A549 treated with dexamethasone at 1 μM for 4 hours (cell line): ENCODE measurements at places on chromosomes 2 and 18. TPM values are rescaled to one million over a fixed set of nuclear protein-coding genes. Genes with fewer than 3 reads are reported as not detected.

The CAVIN2 gene
- 52.2 to 76.9 TPM (median 69.5 TPM) in 5 replicates for total RNA-seq

The CPO gene
- 0.11 to 0.16 TPM in 2 of 5 replicates, not detected in the others for total RNA-seq

The NT5C1B gene
- not detected in 5 replicates for total RNA-seq

The SCYGR5 gene
- not detected in 5 replicates for total RNA-seq

The ADD2 gene
- total RNA-seq: 22.0 to 35.0 TPM (median 30.8 TPM) in 5 replicates

The RPRM gene
- total RNA-seq: 0.05 to 0.11 TPM (median 0.09 TPM) in 3 of 5 replicates, not detected in the others

The RTP5 gene
- total RNA-seq: not detected in 5 replicates

The HMSD gene
- 0.03 to 1.2 TPM (median 0.67 TPM) in 3 of 5 replicates, not detected in the others for total RNA-seq

The WNT6 gene
- 0.11 to 0.26 TPM (median 0.22 TPM) in 5 replicates for total RNA-seq

The GRB14 gene
- total RNA-seq: 4.8 to 6.5 TPM (median 5.1 TPM) in 5 replicates

The SNRNP200 gene
- total RNA-seq: 97.2 to 134 TPM (median 127 TPM) in 5 replicates

The CRACDL gene
- total RNA-seq: 2.7 to 6.0 TPM (median 4.7 TPM) in 5 replicates

The CHCHD5 gene
- total RNA-seq: 54.7 to 81.4 TPM (median 56.8 TPM) in 5 replicates

The TNFAIP6 gene
- total RNA-seq: 0.54 to 1.2 TPM (median 0.60 TPM) in 5 replicates

The NOSTRIN gene
- 1.7 to 2.9 TPM (median 2.1 TPM) in 5 replicates for total RNA-seq

The UGT1A10 gene
- total RNA-seq: 0.05 TPM in 1 of 5 replicates, not detected in the others

The CCDC74A gene
- total RNA-seq: 10.8 to 15.5 TPM (median 13.9 TPM) in 5 replicates

The HOXD4 gene
- 0.10 to 0.46 TPM (median 0.38 TPM) in 5 replicates for total RNA-seq

The SPATS2L gene
- total RNA-seq: 119 to 141 TPM (median 132 TPM) in 5 replicates

The FEV gene
- 0.20 TPM in 1 of 5 replicates, not detected in the others for total RNA-seq

The VWC2L gene
- not detected in 5 replicates for total RNA-seq

The GLI2 gene
- 15.0 to 31.4 TPM (median 28.8 TPM) in 5 replicates for total RNA-seq

The IGFBP5 gene
- total RNA-seq: 0.18 to 0.27 TPM (median 0.23 TPM) in 5 replicates

The MEIS1 gene
- 1.4 to 2.4 TPM (median 1.8 TPM) in 5 replicates for total RNA-seq

The IL1B gene
- 0.11 to 0.27 TPM (median 0.16 TPM) in 4 of 5 replicates, not detected in the other for total RNA-seq

The GALNT13 gene
- 7.9 to 11.3 TPM (median 10.0 TPM) in 5 replicates for total RNA-seq

The UGT1A3 gene
- 0.06 to 0.18 TPM (median 0.11 TPM) in 3 of 5 replicates, not detected in the others for total RNA-seq

The HOXD9 gene
- 0.82 to 1.4 TPM (median 0.93 TPM) in 5 replicates for total RNA-seq

The TMEM182 gene
- 3.7 to 5.1 TPM (median 4.2 TPM) in 5 replicates for total RNA-seq

The LIMS4 gene
- 0.39 to 0.62 TPM (median 0.48 TPM) in 5 replicates for total RNA-seq

The CREG2 gene
- 6.9 to 11.8 TPM (median 10.9 TPM) in 5 replicates for total RNA-seq

The E2F6 gene
- total RNA-seq: 22.7 to 24.2 TPM (median 23.3 TPM) in 5 replicates

The KLHL29 gene
- total RNA-seq: 4.7 to 9.1 TPM (median 7.9 TPM) in 5 replicates
